Sciatic nerve (tissue), 2 donors: ENCODE measurements at places on chromosomes 5 and 9. TPM values are rescaled to one million over a fixed set of nuclear protein-coding genes. Genes with fewer than 3 reads are reported as not detected.

- no peak for DNase-seq
These were observed 1.6 kb downstream of the KDM4C start for GRCh38 chr9:6759185-6759977.

- no peak for DNase-seq
These were observed 477.6 kb downstream of the NTRK2 start for GRCh38 chr9:85147046-85147640.

The MUSK gene
- total RNA-seq, result 0.62 TPM

The FAM221B gene
- not detected for total RNA-seq
